ENCODE measurements at places on chromosomes 4 and X.

DNA sequence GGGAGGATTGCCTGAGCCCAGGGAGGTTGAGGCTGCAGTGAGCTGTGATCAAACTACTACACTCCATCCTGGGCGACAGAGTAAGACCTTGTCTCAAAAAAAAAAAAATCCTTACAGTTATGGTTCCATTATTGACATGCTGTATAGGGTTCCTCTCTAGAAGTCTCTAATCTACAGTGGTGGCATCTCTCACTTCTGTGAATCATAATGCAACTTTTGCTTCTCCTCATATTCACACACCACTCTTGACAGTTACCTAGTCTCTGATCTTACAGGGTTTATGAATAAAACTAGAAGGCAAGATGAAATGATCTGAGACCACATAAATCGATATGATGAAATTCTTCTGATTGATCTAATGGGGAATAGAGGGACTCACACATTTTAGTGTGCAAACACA lies 40.6 kb downstream of the DOCK11 start:
- DNase-seq = no peak

- DNase-seq = no peak
Observed at GRCh38 chr4:185255868-185256267, 46.5 kb downstream of the SNX25 start.

GRCh38 chr4:48022192-48022799 lies 5.7 kb downstream of the NIPAL1 start:
- no peak for DNase-seq

- DNase-seq = no peak
Observed at GRCh38 chr4:71558248-71558647, 219.4 kb downstream of the SLC4A4 start.

DNA sequence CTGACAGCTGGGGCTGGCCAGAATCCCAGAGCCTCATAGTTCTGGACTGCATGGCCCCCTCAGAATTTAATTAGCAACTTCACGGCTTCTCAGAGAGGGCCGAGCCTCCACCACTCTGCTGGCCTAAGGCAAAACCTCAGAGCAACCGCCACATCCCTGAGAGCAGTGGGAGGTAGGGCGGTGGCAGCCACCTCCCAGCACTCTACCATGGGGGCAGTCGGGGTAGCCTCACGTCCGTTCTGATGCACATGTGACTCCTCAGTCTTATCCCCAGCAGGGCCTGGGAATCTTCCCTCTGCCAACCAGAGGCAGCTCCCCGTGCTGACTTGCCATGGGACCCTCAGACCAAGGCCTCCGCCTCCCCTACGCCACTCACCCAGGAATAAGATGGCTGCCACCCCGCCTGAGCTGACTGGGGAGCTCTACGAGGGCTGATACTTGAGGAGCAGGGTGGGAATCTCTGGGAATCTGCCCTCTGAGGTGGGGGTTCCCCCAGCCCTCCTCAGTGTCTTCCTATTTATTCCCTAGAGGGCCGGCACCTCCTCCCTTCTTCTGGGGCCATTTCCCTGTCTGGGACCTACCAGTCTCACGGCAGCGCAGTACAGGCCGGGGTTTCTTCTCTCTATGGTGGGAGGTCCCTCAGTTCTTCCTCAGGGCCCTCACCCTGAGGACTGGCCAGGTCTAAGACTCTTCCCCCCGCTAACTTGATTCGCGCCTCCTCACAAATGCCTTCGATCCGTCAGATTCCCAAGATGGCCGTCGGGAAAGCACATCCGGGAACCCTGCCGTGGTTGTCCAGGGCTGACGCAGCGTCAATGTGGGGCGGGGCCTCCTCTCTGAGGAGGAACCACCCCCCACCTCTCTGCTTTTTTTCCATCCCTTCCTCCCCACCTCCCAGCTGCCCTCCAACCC lies at the start of gene MAGEC2:
Gene MAGEC2 (minus strand): TSS at position 769 of the 912 bp plus-strand sequence. CDS start 1,303 bp downstream, outside the sequence.
- DNase-seq = no peak

- no peak for DNase-seq
Observed at GRCh38 chr4:158857951-158858350, 89.1 kb downstream of the FNIP2 start.

DNA sequence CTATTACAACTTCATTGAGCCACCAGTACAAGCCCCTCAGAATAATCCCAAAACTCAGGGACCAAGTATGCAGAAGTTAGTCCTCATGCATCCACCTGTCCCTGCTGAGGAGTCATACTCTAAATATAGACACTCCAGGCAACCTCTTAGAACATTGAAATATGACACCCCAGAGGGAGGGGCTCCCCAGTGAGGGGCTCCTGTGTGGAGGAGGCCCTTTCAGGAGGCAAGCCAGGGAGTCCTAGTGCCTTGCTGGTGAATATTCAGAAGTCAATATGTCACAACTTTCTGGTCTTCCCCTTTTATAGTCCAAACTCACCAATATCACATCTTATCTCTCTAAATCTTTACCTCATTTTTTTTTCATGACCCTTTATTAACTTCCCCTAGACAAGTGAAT lies 1.6 kb upstream of the ARMCX6 start:
- DNase-seq = no peak

- DNase-seq = no peak
Observed at GRCh38 chrX:17567821-17568220, 169.5 kb upstream of the SCML1 start.

- no peak for DNase-seq
Observed at GRCh38 chr4:82891707-82892466, 934 bp upstream of the SEC31A start.

DNA sequence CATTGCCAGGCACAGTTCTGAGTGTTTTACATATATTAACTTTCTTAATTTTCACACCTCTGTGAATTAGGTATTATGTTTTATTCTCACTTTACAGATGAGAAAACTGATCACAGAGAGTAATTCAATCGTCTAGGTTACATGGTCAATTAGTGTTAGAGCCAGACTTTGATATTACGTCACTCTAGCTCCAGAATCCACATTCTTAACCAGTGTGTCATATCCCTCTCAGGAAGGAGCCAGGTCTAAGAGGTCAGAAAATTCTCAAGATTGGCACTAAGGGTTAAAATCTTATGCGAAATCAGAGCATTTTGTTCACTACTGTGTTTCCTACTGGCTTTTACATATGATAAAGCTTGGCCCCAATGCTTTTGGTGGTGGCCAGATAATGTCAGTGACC lies 7.4 kb downstream of the DMP1 start:
- no peak for DNase-seq

DNA sequence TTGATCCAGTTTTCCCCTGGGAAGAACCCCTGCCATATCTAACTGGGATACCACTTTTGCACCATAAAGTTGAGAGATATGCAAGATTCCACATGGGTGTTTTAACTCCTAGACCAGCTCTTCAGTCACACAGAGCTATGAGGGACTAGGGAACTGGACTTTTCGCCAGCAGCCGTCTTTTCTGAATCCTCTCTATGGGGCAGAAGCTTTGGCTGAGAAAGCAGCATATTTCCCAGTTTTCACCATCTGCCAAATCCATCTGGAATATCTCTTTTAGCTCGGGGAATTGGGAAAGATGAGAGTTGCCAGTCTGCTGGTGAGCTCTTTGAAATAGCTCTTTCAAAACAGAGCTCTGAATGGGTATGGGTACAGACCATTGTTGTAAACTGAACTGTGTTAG lies 20.9 kb downstream of the APOOL start:
- no peak for DNase-seq

DNA sequence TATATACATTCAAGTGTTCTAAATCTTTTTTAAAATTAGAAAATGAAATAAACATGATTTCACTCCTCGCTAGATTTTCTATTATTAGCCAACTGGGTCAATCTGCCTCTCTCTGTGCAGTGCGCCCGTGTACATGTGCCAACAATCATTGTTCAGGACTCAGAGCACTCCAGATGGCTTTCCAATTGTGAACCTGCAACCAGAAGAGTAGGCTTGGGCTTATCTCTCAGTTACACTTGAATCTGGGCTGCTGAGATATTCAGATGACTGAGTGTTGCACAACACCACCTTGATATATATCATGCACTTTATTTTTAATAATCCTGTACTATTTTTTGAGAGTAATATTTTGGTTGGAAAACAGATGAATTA lies 184.0 kb upstream of the FSTL5 start:
- no peak for DNase-seq

DNA sequence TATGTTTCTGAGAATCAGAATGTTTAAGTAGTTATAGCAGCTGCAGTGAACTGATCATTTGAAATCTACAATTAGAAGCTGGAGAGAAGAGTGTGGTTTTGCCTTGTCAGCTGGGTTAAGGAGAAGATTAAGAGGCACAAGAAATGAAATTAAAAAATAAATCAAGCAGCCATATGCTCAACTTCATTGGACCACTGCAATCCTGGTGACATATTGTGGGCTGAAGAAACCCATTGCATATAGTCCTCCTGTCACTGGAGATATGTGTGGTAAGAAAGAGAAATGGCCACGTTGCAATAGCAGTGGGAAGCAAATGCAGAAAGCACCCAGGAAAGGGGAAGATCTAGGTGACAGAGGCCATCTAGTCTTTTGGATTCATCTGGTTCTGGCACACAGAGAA lies 63.0 kb downstream of the INTS12 start:
- no peak for DNase-seq

- no peak for DNase-seq
Observed at GRCh38 chrX:120428309-120428708, 40.8 kb downstream of the LAMP2 start.

- no peak for DNase-seq
Observed at GRCh38 chr4:122163767-122164166, 11.6 kb downstream of the BLTP1 start.

DNA sequence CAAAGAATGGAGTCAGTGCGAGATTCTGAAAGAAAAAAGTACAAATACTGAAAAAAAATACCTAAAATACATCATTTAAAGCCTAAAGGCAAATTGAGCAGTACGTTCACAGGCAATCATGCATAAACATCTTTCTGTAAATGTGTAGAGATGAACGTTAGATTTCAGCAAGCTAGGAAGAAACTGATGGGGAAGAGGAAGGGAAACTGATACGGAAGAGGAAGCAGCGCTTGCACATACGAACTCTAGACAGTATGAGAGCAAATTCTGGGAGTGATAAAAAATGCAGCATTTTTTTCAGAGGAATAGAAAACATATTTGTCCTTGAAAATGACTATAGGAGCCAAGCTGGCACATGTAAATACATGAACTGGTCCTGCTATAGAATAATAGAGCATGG lies 9.4 kb downstream of the ANKRD50 start:
- DNase-seq = no peak

GRCh38 chr4:57854748-57855147 lies 744.6 kb upstream of the IGFBP7 start:
- no peak for DNase-seq

GRCh38 chr4:74391890-74392475 lies 27.0 kb downstream of the EREG start:
- DNase-seq = no peak

- DNase-seq = no peak
Observed at GRCh38 chr4:145690610-145691009, 10.7 kb downstream of the C4orf51 start.

DNA sequence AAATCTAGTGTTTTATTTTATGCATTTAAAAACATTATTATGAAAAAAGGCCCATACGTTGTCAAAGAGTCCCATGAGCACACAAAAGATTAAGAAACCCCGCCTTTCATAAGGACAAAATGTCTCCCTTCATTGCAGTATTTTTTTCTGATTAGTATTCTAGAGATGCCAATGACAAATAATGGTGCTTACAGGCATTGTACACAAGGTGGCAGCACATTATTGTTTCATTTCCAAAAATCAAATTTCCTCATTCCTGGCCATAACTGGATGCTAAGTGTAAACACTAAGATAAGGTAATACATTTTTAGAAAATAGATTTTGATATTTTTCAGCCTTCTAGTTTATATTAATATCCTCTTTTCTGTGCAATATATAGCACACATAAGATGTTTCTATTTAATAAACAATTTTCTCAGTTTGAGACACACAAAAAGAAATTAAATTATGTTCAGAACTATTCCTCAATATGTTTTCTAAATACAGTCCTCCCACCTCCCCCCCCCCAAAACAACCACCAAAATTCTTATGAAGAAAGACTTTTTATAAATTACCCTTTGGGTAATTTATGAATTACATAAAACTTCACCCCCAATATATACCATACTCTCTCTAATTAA lies 47.7 kb downstream of the TIGD2 start:
- DNase-seq = peak; percentile 30

- no peak for DNase-seq
Observed at GRCh38 chr4:133146574-133147241, 2.4 kb upstream of the PCDH10 start.

DNA sequence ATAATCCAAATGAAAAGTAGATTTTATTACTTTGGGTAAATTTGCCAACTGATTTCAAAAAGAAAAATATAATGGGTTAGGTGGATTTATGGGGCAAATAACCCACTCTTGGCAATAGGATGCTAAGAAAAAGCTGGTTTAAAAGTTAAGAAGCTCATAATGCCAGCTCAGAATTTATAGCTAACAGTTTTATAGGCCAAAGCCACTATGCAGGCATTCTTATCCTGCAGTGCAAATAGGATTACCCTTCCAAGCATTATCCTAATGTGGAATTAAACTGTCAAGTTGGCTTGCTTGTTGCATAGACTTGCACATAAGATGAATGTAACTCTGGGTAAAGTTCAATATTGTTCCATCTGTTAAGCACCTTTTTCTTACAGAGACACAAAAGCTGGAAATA lies 703.0 kb downstream of the PCDH18 start:
- DNase-seq = no peak

DNA sequence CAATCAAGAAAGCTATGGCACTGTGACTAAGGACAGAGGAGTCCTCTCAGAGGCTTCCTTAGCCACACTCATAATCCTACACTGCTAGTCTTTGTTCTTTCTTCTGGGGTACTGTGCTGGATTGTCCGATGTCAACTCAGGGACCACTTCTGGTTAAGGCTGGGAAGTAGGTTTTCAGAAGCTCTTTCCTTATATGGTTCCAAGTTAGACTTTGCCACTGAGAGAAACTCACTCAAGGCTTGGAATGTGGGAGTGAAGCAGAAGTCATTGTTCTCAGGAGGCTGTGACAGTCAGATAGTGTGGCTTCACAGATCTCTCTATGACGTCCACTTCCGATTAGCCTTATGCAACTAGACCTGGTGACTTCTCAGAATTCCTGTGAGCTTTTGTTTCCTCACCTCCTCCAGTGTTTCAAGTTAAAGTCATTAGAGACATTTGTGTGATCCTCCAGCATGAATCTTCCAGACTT lies 317.3 kb upstream of the F9 start:
- DNase-seq = no peak

GRCh38 chr4:109969919-109970318 lies 57.2 kb downstream of the EGF start:
- DNase-seq = no peak

DNA sequence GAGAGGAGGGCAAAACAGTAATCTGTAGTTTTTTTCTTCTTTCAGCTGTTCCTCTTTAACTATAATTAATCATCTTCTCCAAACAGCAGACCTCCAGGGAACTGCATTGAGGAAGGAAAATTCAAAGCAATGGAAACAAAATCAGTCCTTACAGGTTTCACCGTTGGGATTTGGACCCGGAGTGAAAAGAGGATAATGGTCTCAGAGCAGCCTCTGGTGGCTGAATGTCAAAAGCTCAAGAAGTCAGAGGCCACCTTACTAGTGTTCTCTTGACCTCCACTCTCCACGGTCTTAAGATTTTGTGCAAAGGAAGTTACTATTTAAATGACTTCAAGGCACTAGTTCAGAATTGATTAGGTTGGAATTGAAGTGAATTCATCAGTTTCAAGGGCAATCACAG lies 16.0 kb upstream of the MID1 start:
- DNase-seq = no peak

- DNase-seq = no peak
Observed at GRCh38 chr4:16582526-16582925, 315.9 kb downstream of the LDB2 start.
